ENCODE measurements at places on chromosomes 2 and 18. TPM values are rescaled to one million over a fixed set of nuclear protein-coding genes. Genes with fewer than 3 reads are reported as not detected.

REG1B gene
- polyA plus RNA-seq: 5.1 TPM

DSC2 gene
- 0.48 TPM for polyA plus RNA-seq

ERMN gene
- 0.17 TPM for polyA plus RNA-seq

FHL2 gene
- polyA plus RNA-seq: 43.8 TPM

PROKR1 gene
- polyA plus RNA-seq: 0.53 TPM

NMUR1 gene
- 1.3 TPM for polyA plus RNA-seq

LIMS2 gene
- 107 TPM for polyA plus RNA-seq

KCNF1 gene
- not detected for polyA plus RNA-seq

PTH2R gene
- polyA plus RNA-seq: 0.84 TPM

CXCR4 gene
- 186 TPM for polyA plus RNA-seq

RGPD3 gene
- not detected for polyA plus RNA-seq

CD302 gene
- polyA plus RNA-seq: 20.5 TPM

IL36B gene
- not detected for polyA plus RNA-seq

GYPC gene
- 225 TPM for polyA plus RNA-seq

Data from adrenal gland (tissue), 19 donors.